DMS53 (cell line): ENCODE measurements at places on chromosomes 3 and 15.

- DNase-seq, result peak; percentile 64
Observed at GRCh38 chr3:170419557-170420087, 954 bp downstream of the CLDN11 start.

DNA sequence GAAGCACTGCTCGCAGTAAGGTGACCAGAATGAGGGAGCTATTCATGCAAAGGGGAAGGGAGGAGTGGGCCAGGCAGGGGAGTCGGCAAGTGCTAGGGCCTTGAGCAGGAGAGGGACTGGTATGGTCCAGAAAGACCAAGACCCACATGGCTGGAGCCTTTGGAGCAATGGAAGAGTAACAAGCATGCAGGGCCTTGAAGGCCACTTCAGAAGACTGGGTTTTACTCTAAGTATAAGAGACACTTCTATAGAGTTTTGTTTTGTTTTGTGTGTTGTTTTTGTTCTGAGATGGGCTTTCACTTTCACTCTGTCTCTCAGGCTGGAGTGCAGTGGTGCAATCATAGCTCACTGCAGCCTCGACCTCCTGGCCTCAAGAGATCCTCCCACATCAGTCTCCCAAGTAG is 42.0 kb downstream of the BFSP2 start:
- DNase-seq, result no peak

DNA sequence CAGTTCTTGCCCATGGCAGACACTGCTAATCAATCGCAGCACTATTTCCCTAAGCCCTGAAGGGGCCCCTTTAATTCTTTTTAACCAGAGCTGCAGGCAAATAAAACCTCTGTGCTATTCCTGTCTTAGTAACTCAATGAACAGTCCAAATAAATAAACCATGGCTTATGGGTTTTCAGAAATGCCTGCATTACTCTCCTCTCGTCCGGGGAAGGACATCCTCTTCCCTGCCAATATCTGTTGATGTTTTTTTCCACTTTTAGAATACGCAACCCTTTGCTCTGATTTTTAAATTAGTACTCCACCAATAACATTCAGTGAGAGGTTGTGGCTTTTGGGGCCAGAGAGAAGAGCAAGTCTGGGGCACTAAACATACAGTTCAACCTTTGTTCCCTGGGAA is 35.2 kb upstream of the PRICKLE2 start:
- DNase-seq, result no peak

DNA sequence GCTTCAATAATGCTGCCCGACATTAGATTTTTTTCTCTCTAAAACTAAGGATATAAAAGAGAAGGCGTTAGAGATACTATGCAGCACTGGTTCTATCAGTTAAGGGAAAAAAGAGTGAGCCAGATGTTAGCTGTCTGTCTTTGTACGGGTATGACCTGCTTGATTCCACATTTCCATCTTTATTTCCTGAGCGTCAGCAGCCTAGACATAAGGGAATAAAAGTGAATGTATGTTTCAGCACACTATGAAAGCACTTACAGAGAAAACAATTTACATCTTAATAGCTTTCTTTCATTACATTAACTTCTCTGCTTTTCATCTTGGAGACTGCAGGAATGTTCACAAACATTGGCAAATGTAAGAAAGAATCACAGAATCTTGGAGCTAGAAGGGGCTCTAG is 319.3 kb downstream of the CTNNB1 start:
- DNase-seq, result no peak

- DNase-seq, result peak; percentile 26
Observed at GRCh38 chr3:195897853-195898415, 10.4 kb downstream of the TNK2 start.

DNA sequence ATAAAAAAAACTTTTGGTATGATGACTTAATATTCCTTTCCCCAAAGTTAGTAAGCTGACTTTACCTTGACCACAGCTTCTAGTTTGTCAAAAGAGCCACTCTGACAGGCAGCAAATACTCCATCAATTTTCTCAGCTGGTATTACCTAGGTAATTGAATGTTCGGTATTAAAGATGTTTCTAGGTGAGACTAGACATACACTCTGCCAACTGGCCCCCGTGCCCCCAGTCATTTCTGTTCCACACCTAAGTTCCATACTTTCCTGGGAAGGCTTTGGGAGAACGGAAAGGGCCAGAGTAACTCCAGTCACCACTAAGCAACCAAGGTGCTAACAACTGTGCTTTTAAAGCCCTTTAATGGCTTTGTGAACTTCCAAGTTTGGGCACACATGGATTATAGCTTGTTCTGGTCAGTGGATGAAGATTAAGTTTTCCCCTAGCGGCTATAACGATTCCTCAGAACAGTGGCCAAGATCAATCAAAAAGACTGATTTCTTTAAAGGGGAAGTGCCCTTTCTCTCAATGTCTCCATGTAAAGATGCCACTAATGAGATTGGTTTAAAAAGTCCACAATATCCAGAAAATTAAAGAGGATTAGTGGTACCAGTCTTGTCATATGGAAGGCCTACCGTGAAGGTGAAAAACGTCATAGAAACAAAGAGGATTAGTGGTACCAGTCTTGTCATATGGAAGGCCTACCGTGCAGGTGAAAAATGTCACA is 7.0 kb downstream of the EIF4A2 start:
- DNase-seq, result peak; percentile 70

- DNase-seq, result no peak
Observed at GRCh38 chr15:37359101-37359892, 258.9 kb upstream of the MEIS2 start.

DNA sequence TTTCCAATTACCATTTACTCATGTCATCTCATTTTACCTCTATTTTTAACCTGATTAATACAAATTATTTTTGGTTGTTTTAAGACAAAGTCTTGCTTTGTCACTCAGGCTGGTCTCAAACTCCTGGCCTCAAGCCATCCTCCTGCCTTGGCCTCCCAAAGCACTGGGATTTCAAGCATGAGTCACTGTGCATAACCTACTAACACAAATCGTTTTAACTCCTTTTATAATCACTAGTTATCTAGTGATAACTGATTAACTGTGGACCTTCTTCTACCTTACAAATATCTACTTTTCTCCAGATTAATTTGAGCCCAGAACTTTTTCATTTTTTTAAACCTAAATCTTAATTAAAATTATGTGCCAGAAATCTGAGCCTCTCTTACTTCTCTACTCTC is 4.6 kb downstream of the ATP13A3 start:
- DNase-seq, result no peak

GRCh38 chr3:177491296-177492032 is 294.2 kb upstream of the TBL1XR1 start:
- DNase-seq, result peak; percentile 31

- DNase-seq, result no peak
Observed at GRCh38 chr3:50419595-50420370, 60.5 kb upstream of the TMEM115 start.
